Epithelial cell of proximal tubule (primary cell): ENCODE measurements at places on chromosomes 13 and 19. TPM values are rescaled to one million over a fixed set of nuclear protein-coding genes. Genes with fewer than 3 reads are reported as not detected.

Gene IGLON5
- total RNA-seq, result 0.06 TPM in 1 of 2 replicates, not detected in the other

DNA sequence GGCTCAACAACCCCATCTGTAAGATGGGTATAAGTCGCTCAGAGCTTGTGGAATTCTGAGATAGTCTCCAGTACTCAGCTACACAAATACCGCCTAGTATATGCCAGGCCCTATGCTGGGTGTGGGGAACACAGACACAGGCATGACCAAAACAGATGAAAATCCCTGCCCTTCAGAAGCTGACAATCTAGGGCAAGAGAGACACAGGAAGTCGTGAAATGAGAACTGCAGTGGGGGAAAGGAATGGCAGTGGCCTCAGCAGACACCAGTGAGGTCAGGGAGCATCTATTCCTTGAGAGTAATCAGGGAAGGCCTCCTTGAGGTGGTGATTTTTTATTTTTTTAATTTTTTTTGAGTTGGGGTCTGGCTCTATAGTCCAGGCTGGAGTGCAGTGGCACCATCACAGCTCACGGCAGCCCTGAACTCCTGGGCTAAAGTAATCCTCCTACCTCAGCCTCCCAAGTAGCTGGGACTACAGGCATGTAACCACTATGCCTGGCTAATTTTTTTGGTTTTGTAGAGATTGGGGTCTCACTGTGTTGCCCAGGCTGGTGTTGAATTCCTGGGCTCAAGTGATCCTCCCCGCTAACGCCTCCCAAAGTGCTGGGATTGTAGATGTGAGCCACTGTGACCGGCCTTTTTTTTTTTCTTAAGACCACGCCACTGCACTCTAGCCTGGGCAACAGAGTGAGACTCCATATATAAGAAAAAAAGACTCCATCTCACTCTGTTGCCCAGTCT, 3.2 kb downstream of the TMIGD2 start:
- DNase-seq, result no peak

DNA sequence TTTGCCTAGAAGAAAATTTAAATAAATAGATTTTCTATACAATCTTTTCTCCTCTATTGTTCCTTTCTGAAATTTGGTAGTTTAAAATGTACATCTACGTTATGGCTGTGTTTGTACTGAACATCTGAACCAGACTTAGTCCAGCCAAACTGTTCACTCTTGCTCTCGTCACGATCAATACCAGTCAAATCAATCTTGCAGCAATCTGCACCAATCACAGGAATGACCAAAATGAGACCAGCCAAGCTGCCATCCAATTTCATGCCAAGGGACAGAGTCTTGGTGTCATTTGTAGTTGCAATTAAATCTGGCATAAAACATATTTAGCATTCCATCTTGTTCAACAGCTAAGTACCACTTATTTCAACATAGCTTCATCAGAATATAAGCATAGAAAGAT, 156.6 kb downstream of the IRS2 start:
- DNase-seq, result no peak

Gene NKPD1
- 0.29 TPM in 1 of 2 replicates, not detected in the other for total RNA-seq

GRCh38 chr13:107289540-107289939, 721.6 kb upstream of the ARGLU1 start:
- DNase-seq, result no peak

DNA sequence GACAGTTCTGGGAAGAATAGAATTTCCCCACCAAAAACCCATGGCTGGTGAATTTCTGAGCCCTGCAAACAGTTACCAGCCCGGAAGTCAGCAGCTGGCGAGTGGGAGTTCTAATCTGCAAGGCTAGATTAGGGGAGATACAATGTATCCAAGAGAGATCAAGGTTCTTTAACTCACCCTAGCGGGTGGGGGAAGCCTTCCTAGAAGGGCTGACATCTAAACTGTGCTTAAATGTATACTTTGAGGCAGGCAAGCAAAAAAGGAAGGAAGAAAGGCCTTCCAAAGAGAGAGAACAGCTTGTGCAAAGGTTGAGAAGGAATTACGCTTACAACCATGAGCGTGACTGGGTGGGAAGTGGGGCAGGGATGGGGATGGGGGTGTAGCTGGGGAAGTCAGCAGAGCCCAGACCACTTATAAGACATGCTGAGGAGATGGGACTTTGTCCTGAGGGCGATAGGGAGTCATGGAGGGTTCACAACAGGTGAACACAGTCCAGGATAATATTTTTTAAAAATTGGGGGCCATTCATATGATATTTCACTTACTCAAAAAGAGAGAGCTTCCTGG, 20.8 kb upstream of the ZNRF4 start:
- DNase-seq, result no peak

- DNase-seq, result no peak
Observed at GRCh38 chr19:49579947-49580263, 451 bp downstream of the NOSIP start.

Gene TJP3
- 1.9 and 3.8 TPM in 2 replicates for total RNA-seq

- no peak for DNase-seq
Observed at GRCh38 chr13:37113534-37113933, 8.1 kb upstream of the CSNK1A1L start.

Gene URI1
- total RNA-seq, result 45.1 and 45.4 TPM in 2 replicates

Gene ZNF132
- 1.8 and 2.4 TPM in 2 replicates for total RNA-seq

- no peak for DNase-seq
Observed at GRCh38 chr13:73268306-73268705, 209.5 kb downstream of the KLF5 start.

Gene ZNF625
- 3.1 and 4.6 TPM in 2 replicates for total RNA-seq

DNA sequence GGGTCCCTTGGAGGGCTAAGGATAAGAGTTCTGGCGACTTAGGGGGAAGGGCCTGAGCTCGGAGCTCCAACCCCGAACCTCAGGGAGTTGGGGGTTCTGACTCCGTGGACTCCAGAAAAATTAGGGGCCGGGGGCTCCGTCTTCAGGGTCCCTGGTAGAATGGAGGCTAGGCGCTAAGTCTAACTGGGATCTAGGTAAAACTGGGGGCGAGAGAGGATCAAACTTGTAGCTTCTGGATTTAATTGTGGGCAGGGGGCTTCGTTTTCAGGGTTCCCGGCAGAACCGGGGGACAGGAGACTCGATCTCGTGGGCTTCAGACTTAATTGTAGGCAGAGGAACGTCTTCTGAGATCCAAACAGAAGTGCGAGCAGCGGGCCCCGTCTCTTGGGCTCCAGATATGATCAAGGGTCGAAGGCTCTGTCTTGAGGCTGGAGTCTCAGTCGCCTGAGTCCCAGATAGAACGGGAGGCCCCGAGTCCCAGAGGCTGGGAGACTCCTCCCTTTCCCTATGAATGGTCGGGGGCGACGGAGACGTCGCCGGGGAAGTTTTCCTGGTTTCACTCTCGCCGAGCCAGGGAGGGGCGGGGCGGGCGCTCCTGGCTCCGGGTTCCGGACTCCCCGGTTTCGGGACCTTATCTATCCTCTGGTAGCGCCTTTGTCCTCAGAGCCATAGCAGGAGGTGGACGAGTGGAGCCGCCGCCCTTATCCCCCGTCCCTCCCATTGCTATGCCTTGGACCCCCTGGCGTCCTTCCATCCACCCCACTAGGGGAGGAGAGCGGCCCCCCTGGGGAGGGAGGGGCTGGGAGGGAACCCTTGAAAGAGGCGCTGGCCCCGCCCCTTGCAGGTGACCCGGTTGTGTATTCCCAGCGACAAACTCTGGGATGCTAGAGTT, 1.3 kb downstream of the NECTIN2 start:
- no peak for DNase-seq

Gene FAM124A
- 0.63 and 1.2 TPM in 2 replicates for total RNA-seq

Gene RFPL4AL1
- not detected in 2 replicates for total RNA-seq

Gene ODAD3
- 0.40 TPM in 1 of 2 replicates, not detected in the other for total RNA-seq

Gene KLK6
- 32.2 and 65.8 TPM in 2 replicates for total RNA-seq

- no peak for DNase-seq
Observed at GRCh38 chr19:55027472-55028337, 10.4 kb downstream of the GP6 start.

DNA sequence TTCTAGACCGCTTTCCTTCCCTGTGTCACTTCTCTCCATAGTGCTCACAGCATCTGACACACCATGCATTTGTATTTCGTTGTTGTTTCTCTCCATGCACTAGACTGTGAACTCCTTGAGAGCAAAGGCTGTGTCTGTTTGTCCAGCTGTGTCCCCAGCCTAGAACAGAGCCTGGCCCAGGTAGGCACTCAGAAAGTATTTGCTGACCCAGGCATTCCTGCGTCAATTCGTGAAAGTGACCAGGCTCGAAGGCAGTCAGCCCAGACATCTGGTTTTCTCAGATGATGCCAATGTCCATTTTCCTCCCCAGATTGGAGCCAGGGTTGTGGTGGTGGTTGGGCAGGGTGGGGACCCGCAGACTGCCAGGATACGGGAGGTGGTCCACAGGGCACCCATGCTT, 164.8 kb downstream of the ZNF536 start:
- no peak for DNase-seq

Gene SBK2
- total RNA-seq, result 0.58 and 2.9 TPM in 2 replicates

Gene PSG3
- total RNA-seq, result 0.07 TPM in 1 of 2 replicates, not detected in the other

- DNase-seq, result no peak
Observed at GRCh38 chr19:3556978-3557460, 367 bp downstream of the MFSD12 start.

Gene CLDN10
- 24.3 and 65.2 TPM in 2 replicates for total RNA-seq

GRCh38 chr19:45464852-45465441, 2.8 kb upstream of the FOSB start:
- no peak for DNase-seq

Gene GNG8
- not detected in 2 replicates for total RNA-seq

Gene SPRED3
- 2.8 and 5.2 TPM in 2 replicates for total RNA-seq
